ENCODE measurements at places on chromosomes 5 and 9.
A peak's percentile ranks its signal among the peaks of the same experiment; 100 is the strongest.

- DNase-seq = no peak
Observed at GRCh38 chr5:38031304-38031703, 191.5 kb upstream of the GDNF start.

GRCh38 chr5:99116526-99116925 lies 187.7 kb upstream of the CHD1 start:
- no peak for DNase-seq

- DNase-seq = peak; percentile 95
Observed at GRCh38 chr5:76855961-76856360, 6.1 kb downstream of the S100Z start.

GRCh38 chr9:76462126-76462525 lies 3.1 kb downstream of the GCNT1 start:
- peak; percentile 41 for DNase-seq

GRCh38 chr9:84677080-84677479 lies 7.6 kb downstream of the NTRK2 start:
- DNase-seq = no peak

- DNase-seq = peak; percentile 80
Observed at GRCh38 chr5:37722236-37723161, 117.3 kb downstream of the GDNF start.

Data from AML-193 (cell line).